ENCODE measurements at places on chromosomes 3 and 15.

GRCh38 chr3:112767177-112767576 is 79.5 kb downstream of the CD200R1L start:
- DNase-seq = no peak

DNA sequence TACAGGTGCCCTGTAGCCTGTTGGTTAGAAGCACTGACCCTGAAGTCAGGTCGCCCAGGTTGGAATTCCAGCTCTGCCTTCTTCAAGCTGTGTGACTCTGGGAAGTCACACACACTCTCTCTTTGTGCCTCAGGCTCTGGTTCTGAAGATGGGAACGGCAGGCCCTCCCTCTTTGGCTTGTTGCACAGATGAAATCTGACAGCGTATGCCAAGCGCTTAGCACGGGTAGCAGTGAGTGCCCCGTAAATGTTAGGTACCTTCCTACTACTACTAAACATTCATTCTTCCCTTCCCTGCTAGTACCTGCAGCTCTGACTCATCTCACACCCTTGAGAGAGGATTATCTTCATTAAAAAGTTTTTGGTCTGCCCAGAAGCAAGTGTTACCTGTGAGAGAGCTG is 139.0 kb downstream of the PGPEP1L start:
- no peak for DNase-seq

GRCh38 chr15:67504056-67504455 is 16.9 kb upstream of the C15orf61 start:
- no peak for DNase-seq

GRCh38 chr15:78072080-78072892 is 5.2 kb downstream of the TBC1D2B start:
- DNase-seq = peak; percentile 95

- DNase-seq = no peak
Observed at GRCh38 chr3:193869221-193870201, 266.4 kb upstream of the HES1 start.

DNA sequence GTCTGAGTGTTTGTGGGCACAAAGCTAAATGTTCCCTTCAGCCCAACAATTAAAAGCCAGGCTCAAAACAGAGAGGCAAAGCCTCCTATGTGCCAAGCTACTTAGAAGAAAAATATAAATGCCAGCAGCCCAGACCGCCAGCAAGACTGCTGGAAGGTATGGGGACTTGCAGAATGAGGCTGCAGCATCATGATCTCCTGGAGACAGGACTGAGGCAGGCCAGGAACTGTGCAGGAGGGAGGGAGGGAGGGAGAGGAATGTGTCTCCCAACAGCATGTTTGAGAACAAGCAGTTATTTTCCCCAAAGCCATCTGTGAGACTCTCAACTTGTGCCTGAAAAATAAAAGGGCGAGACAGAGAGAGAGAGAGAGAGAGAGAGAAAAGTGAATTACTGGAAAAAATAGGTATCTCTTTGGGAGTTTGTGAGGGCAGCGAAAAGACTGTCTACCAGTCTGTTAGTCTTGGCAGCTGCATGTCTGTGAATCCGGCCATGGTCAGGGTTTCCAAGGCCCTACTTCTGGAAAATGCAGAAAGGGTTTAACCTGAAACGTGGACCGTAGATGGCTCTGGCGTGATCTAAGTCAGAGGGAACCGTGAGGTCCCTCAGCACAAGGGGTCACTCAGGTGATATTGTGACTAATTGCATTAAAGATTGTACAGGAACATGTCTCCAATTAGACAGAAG is 139.7 kb upstream of the COL8A1 start:
- DNase-seq = no peak

DNA sequence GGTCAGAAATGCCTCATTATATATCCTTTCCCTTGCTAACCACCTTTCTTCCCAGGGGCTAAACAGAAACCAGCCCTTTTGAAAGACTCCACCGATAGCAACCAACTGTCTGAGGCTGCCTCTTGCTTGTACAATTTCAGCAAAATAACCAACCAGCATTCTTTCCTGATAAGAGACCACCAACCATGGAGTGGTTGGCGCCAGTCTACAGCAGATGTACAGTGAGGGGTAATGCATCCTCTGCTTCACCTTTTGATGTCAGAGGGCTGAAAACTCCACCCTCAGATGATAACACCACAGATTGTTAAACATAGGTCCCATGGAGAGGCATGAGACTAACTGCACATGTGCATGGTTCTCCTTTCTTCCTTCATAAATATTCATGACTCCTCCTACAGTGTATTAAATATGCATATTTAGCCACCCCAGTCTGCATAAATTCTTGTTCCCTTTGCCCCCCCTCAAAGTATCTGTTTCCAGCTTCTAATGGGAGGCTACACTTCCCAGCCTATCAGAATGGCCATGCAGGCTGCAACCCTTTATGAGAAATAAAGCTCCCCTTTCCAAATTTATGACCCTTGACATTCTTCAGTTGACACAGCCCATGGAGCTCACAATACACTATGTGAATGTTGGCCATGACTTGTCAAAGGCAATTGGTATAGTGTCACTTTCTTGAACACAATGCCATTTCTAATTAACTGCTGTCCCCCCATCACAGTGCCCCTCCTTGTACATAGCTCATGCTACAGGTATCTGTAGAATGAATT is 48.3 kb downstream of the GABRB3 start:
- no peak for DNase-seq

GRCh38 chr3:45017821-45018220 is 8.3 kb upstream of the CLEC3B start:
- no peak for DNase-seq

DNA sequence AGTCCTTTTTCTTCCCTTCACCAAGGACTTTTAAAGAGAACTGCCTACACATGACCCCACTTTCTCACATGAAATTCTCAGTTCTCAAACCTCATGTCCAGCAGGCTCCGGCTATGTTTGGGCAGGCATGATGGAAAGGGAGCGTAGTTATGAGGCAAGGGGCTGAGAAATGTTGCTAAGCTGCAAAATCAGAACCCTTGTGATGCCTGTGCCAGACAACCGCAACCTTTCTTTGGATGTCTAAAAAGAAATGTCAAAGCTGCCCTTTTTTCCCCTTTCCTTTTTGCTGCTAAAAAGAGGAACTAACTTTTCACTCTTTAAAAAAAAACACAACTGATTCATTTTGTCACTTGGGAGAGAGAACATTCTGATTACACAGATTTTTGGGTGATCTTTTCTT is 19.2 kb downstream of the GNB4 start:
- no peak for DNase-seq

DNA sequence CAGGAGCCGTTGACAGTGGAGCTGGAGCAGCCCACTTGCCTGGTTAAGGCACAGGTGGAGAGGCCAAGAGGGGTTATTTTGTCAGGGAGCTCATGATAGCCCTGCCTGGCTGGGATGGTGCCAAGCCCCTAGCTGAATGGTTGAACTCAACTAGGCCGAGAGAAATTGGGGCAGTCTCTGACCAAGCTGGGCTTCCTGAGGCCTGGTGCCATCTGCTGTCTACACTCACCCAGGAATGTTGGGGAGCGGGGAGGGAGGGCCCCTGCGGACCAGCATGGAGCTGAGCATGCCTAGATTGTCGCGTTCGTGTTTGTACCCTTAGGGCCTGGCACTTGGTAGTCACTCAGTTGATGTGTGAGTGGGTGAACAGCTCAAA is 1.2 kb downstream of the BRPF1 start:
- no peak for DNase-seq

GRCh38 chr3:158672215-158673176 is at the start of gene LXN:
LXN (minus strand) TSS chr3:158672648; CDS start chr3:158672478, 170 bp downstream.
- no peak for DNase-seq

DNA sequence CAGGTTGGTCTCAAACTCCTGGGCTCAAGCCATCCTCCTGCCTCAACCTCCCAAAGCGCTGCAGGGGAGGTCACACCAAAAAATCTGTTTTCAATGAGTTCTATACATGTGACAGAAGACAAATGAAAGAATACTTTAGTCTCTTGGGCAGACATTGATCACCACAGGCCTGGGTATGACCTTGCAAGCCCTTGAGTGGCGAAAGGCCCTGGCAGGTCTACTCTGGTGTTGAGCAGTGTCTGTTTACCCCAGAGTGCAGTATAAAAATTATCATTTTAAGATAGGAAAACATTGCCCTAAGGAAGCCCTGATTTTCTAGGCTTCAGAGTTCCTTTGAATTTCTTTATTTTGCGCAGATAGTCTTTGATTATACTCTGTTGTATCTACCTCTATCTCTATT is 61.6 kb upstream of the GBE1 start:
- DNase-seq = no peak

- no peak for DNase-seq
Observed at GRCh38 chr3:155978324-155978723, 107.9 kb downstream of the GMPS start.

- DNase-seq = no peak
Observed at GRCh38 chr3:194908496-194908895, 222.8 kb downstream of the FAM43A start.

GRCh38 chr3:14595561-14595960 is 55.4 kb upstream of the GRIP2 start:
- DNase-seq = no peak

- no peak for DNase-seq
Observed at GRCh38 chr3:186209810-186210752, 101.2 kb upstream of the ETV5 start.

- DNase-seq = no peak
Observed at GRCh38 chr3:133670525-133670995, 8.8 kb upstream of the TOPBP1 start.

Measured in SK-N-MC (cell line).